ENCODE measurements at places on chromosomes 1 and 21.

GRCh38 chr1:25473653-25474225 lies 43.0 kb downstream of the MACO1 start:
- DNase-seq, result no peak

DNA sequence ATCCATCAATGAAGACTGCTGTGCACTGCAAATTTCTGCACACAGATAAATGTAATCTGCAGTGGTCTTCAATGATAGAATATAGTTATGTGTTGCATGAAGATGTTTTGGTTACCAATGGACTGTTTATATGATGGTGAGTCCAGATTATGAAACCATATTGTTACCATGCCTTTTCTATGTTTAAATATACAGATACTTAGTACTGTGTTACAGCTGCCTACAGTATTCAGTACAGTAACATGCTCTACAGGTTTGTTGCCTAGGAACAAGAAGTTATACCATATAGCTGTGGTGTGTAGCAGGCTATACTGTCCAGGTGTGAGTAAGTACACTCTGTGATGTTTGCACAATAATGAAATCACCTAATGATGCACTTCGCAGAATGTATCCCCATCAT lies 40.8 kb downstream of the SORT1 start:
- DNase-seq, result no peak

GRCh38 chr1:209769971-209770370 lies 14.1 kb downstream of the TRAF3IP3 start:
- no peak for DNase-seq

GRCh38 chr1:154844297-154844681 lies 25.8 kb downstream of the KCNN3 start:
- no peak for DNase-seq

GRCh38 chr1:32406629-32407111 lies 12.4 kb upstream of the BSDC1 start:
- peak; percentile 93 for DNase-seq

DNA sequence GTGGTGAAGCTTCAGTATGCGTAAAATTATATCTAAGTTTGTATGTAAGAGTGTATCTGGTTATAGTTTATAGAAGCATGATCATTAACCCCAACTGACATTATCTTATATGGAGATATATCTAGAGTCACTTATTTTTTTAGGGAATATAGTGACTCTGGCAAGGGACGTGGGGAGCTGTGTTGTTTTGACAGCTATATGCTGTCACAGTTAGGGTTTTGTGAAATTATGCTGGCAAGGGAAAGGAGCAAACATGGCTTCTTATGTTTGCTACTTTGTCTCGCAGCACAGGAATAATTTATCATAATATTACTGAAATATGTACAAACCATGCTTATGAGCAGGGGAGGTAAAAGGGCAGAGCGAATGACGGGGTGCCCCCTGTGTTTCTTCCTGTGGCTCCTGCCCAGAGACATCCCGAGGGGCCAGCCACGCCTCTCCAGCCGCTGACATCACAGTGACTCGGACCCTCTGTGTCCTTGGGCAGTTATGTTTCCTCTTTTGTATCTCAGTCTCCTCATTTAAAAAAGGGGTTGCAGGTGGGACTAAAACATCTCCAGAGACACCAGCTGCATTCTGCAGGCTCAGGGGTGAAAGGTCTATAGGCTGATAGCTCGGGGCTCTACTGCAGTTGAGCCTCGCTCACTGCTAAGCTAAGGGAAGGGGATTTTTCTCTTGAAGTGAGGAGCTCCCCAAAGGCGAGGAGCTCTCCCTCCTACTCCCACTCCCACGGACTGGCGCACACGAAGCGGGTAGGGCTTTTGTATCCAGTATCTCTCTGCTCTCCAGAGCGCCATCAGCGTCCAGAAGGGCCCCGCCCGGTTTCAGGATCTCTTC lies 14.9 kb downstream of the A3GALT2 start:
- no peak for DNase-seq

GRCh38 chr21:41665766-41666595 lies 100.9 kb downstream of the RIPK4 start:
- DNase-seq, result no peak

DNA sequence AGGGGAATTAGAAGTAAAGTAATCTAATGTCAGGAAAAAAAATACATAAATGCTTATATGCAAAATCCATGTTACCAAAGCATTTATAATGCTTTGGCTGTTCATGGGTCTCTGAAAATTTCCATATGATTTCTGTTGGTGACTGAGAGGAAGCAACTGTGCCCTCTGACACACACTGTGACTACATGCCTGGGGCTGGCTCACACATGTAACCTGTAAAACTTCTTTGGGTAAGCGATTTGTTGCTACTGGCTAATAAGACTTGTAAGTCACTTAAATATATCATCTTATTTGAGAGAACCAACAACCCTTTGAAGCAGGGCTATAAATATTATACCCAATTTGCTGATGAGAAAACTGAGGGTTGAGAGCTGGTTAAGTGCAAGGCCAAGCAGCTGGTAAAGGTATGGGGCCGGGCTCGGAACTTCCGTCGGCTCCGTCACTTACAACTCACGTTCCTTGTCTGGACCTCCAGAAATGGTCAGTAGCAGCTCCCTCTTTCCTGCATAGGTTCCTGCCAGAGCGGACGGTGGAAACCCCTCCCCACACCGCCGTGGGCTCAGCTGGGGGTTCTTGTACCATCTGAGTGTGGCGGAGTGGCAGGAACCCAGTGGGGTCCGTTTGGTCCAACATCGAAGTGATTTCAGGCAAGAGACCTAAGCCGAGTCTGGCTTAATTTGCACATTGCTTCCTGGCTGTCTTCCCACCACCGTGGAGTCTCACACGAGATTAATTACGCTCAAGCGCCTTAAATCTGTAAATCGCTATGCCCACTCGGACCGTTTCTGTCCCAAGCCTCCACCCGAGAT lies 714 bp downstream of the DFFA start:
- DNase-seq, result no peak

- no peak for DNase-seq
These were observed at the start of gene ARHGAP30 for GRCh38 chr1:161069731-161070270. Gene ARHGAP30 (minus strand): TSS chr1:161069891. CDS start chr1:161069624, 267 bp downstream.

DNA sequence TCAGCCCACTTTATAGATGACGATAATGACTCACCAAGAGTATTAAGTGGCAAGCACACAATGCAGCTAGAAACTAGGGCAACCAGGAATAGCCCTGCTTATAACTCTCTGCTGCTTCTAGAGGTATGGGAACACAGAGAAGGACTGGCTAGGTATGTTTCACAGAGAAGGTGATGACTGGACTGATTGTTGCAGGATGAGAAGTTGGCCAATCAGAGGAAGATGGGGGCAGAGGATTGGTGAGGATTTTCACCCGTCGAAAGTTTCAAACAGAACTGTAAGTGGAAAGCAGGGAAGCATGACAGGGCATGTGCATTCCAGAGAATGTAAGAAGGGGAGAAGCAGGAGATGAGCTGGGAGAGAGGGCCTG lies 222.4 kb upstream of the JUN start:
- DNase-seq, result peak; percentile 74

- DNase-seq, result no peak
These were observed 365.2 kb downstream of the DSCAM start for GRCh38 chr21:40481764-40482163.
